ENCODE measurements at places on chromosomes 1 and 21. TPM values are rescaled to one million over a fixed set of nuclear protein-coding genes. Genes with fewer than 3 reads are reported as not detected.

Gene APOBEC4
- 0.30 TPM for polyA plus RNA-seq

Gene ASCL5
- not detected for polyA plus RNA-seq

Gene SYT2
- polyA plus RNA-seq = 0.04 TPM

Gene MYBPH
- polyA plus RNA-seq = not detected

Gene RPS6KC1
- polyA plus RNA-seq = 10.1 TPM

Gene CASQ1
- polyA plus RNA-seq = 55.9 TPM

Gene FCRL5
- not detected for polyA plus RNA-seq

Gene ARHGAP30
- polyA plus RNA-seq = 1.3 TPM

Gene KRTAP10-11
- polyA plus RNA-seq = not detected

Gene GABRD
- 0.65 TPM for polyA plus RNA-seq

Gene ZSWIM5
- 0.19 TPM for polyA plus RNA-seq

Gene CD1B
- not detected for polyA plus RNA-seq

Gene CRP
- polyA plus RNA-seq = not detected

Gene FCRLA
- polyA plus RNA-seq = 0.11 TPM

Gene UBQLN4
- polyA plus RNA-seq = 15.1 TPM

Gene OVAAL
- polyA plus RNA-seq = 13.8 TPM
